WTC11 (cell line): ENCODE measurements at places on chromosomes 13 and 19. TPM values are rescaled to one million over a fixed set of nuclear protein-coding genes. Genes with fewer than 3 reads are reported as not detected.

DNA sequence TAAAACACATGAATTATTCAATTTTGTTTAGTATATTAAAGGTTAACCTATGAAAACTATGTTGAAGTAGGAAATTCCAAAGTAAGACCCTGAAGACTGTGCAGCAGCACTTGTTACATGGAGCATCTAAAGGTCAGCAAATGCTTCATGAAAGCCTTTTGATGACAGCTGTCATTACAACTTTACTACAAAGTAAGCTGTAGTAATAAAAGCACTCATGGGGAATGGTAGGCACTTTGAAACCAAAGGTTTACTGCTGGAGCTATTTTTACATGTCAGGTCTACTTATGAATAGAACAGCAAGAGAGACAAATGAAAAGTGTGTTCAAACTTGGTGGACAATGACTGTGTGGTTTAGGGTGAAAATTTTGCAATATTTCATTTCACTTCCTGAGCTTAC is 672.5 kb upstream of the PCDH20 start:
- no peak overlapping the region for H3K27ac ChIP-seq
- DNase-seq = no peak
- H3K36me3 ChIP-seq = no peaks in the 10 kb centered on the region
- H3K4me3 ChIP-seq = no peak overlapping the region
- H3K27me3 ChIP-seq = no peaks in the 10 kb centered on the region

The CYP4F11 gene
- 0.07 TPM in 1 of 3 replicates, not detected in the others for total RNA-seq

DNA sequence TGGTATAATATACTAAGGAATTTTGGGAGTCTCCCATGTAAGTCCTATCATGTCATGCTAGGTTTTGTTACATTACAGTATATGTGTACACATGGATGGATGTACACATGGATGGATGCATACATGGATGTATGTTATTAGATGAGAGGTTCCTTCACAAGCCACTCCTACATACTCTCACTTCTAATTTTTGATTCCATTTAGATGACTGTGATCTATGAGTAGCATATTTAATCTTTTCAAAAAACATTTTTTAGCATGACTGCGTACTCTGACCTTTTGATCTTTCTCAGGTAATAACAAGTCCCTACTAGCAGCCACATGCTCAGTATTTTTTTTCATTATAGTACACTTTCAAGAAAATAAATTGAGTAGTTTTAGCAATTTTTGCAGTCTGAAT is 441.8 kb downstream of the SLITRK1 start:
- H3K27me3 ChIP-seq = no peaks in the 10 kb centered on the region
- H3K4me1 ChIP-seq = no peaks in the 10 kb centered on the region
- no peak for DNase-seq
- H3K36me3 ChIP-seq = no peaks in the 10 kb centered on the region
- H3K4me3 ChIP-seq = no peak overlapping the region

DNA sequence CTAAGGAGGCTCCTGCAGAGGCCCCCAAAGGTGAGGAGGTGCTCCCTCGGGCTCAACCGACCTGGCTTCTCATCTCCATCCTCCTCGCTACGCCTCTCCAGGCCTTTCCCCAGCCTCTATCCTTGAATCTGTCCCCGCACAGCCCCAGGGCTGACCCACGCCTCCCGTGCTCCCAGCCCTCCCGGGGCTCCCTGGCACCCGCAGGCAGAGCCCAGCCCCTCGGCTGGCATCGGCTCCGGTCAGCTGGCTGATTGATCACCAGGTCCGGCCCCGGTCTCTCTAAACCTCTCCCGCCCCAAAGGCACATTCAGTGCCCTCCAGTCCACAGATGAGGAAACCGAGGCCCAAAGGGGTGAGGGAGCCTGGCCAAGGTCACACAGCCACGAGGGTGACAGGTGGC is 2.5 kb downstream of the MYBPC2 start:
- H3K27ac ChIP-seq = no peak overlapping the region
- H3K4me3 ChIP-seq = no peak overlapping the region
- H3K27me3 ChIP-seq = peaks cover 29% of the 10 kb centered on the region

The PSG11 gene
- total RNA-seq = not detected in 3 replicates

The C19orf81 gene
- total RNA-seq = 22.4 to 24.5 TPM (median 22.9 TPM) in 3 replicates

- H3K36me3 ChIP-seq = no peaks in the 10 kb centered on the region
- no peaks in the 10 kb centered on the region for H3K27me3 ChIP-seq
- peak overlapping the region; percentile 84 for H3K27ac ChIP-seq
- peaks cover 48% of the 10 kb centered on the region for H3K4me1 ChIP-seq
These were observed 1.9 kb downstream of the KDM4B start for GRCh38 chr19:4970558-4971423.

DNA sequence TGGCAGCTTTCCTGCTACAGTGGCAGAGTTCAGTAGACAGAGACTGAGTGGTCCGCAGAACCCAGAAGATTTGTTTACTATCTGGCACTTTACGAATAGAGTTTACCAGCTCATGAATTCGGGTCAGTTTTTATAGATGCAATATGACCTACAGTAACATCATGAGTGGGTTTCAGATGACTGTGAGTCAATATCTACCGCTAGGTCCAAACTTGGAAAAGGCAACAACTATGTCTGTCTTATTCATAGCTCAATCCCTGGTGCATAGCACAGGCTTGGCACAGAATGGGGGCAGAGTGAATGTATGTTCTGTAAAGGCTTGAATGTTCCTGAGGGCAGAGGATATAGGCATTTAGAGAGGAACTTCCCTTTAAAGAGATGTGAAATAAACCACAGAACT is 65.2 kb downstream of the RAP2A start:
- H3K4me1 ChIP-seq = peaks cover 6% of the 10 kb centered on the region
- H3K36me3 ChIP-seq = no peaks in the 10 kb centered on the region
- no peak overlapping the region for H3K4me3 ChIP-seq
- no peaks in the 10 kb centered on the region; the same call in 1 of the 2 replicates for H3K27me3 ChIP-seq
- DNase-seq = no peak

- H3K27ac ChIP-seq = no peak overlapping the region
- peaks cover 75% of the 10 kb centered on the region for H3K36me3 ChIP-seq
- H3K4me1 ChIP-seq = no peaks in the 10 kb centered on the region
- no peaks in the 10 kb centered on the region for H3K27me3 ChIP-seq
- no peak for DNase-seq
- no peak overlapping the region for H3K4me3 ChIP-seq
These were observed 27.1 kb downstream of the SUGP2 start for GRCh38 chr19:19006213-19006612.

DNA sequence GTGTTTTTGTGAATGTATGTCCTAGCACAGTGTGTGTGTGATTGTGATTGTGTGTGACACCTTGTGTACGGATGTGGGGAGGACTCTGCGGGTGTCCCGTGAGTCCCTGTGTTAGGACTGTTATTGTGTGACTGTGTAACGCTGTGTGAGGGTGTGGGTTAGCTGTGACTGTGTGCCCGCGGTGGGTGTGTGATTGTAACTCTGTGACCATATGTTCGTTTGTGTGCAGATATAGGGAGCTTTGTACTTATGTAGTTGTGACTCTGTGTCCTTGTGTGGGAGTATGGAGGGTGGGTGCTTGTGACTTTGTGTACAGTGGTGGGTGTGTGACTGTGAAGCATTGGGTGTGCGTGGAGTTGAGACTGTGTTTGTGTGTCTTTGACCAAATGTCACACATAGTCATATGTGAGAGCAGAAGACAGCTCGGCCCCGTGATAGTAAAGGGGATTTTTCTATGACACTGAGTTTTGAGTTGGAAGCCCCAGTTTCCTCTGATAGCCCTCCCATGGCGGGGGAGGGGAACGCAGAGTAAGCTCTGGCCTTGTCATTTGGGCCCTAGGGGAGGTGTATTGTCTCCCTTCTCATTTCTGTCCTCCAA is 949 bp upstream of the ZNF260 start:
- peaks cover 28% of the 10 kb centered on the region for H3K36me3 ChIP-seq
- DNase-seq = peak; percentile 24
- H3K4me1 ChIP-seq = peaks cover 13% of the 10 kb centered on the region
- peak overlapping the region; percentile 99 for H3K27ac ChIP-seq
